ENCODE measurements at places on chromosomes 2 and 18. TPM values are rescaled to one million over a fixed set of nuclear protein-coding genes. Genes with fewer than 3 reads are reported as not detected.

DNA sequence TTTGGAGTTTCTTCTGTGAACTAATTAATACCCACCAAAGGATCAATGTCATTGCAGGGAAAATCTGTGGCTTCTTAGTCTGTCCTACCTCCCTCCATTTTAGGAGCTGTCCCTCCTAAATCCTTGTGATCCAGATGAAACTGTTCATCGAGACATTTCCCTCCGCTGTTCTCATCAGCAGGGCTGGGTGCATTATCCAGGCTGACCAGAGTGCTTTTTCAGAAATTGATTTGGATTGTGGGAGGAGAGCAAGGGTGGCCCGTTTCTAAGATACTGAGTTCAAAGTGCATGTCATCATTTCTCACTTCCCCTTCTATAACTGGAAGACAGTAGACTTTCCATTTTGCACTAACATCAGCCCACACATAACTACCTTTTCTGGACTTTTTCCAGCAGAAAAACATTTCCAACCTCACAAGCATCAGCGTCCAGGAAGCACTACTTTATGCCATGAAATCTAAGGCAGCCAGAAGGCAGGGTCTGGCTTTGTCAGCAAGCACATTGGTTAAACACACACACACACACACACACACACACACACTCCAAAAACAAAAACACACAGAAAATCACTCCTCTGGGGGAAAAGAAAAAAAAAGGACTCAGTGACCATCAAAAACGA, 94.1 kb downstream of the ANKRD44 start:
- H3K36me3 ChIP-seq, result peaks cover 11% of the 10 kb centered on the region
- peaks cover 83% of the 10 kb centered on the region for H3K4me1 ChIP-seq
- H3K27ac ChIP-seq, result peak overlapping the region; percentile 94
- no peak for DNase-seq
- peak overlapping the region; percentile 80 for H3K4me3 ChIP-seq
- no peaks in the 10 kb centered on the region for H3K27me3 ChIP-seq

Gene VAMP5
- total RNA-seq, result 31.7 TPM

Gene ADCYAP1
- total RNA-seq, result not detected

DNA sequence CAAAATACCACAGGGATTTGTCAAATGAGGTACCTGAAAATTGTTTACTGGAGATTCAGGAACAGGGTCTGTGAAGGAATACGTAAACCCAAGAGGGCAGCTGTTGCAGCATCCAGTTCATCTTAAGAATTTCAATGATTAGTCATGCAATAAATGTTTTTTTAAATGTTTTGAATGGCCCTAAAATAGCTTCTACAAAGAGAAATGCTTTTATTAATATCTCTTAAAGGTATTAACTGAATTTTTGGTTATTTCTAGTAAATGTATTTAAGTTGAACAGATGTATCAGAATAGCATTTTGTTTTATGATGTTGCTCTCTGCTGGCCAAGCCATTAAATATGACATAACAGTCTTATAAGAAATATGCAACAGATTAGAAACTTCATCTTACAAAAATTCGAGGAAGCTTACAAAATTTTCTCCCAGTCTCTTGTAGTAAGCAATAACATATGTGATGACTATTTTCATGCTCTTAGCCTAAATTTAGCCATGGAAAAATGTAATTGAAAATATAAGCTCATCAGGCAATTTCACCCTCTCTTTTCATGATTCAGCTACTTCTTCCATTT, 863.9 kb downstream of the SUCLG1 start:
- H3K27me3 ChIP-seq, result no peaks in the 10 kb centered on the region
- H3K36me3 ChIP-seq, result no peaks in the 10 kb centered on the region
- DNase-seq, result no peak
- no peaks in the 10 kb centered on the region for H3K4me1 ChIP-seq
- H3K27ac ChIP-seq, result no peak overlapping the region

DNA sequence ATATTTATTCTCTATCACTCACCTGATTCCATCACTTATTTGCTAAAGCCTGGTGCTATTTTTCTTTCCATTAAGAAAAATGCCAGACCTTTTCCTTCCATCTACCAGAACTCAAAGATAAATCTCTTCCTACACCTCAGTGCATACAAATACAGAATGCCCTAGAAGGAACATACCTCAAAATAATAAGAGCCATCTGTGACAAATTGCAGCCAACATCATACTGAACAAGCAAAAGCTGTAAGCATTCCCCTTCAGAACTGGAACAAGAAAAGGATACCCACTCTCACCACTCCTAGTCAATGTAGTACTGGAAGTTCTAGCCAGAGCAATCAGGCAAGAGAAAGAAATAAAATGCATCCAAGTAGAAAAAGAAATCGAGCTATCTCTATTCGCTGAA, 315.9 kb upstream of the UBE2E3 start:
- DNase-seq, result no peak
- no peaks in the 10 kb centered on the region for H3K36me3 ChIP-seq
- no peaks in the 10 kb centered on the region for H3K4me1 ChIP-seq

- peaks cover 25% of the 10 kb centered on the region for H3K36me3 ChIP-seq
- peaks cover 24% of the 10 kb centered on the region for H3K4me1 ChIP-seq
- no peaks in the 10 kb centered on the region for H3K27me3 ChIP-seq
- H3K27ac ChIP-seq, result no peak overlapping the region
- no peak overlapping the region for H3K4me3 ChIP-seq
- DNase-seq, result no peak
Measured at GRCh38 chr2:38871432-38871831, 4.3 kb downstream of the DHX57 start.

Gene CYP26B1
- total RNA-seq, result not detected

Gene MCFD2
- 51.0 TPM for total RNA-seq

GRCh38 chr2:152826581-152827279, 108.3 kb downstream of the ARL6IP6 start:
- no peaks in the 10 kb centered on the region for H3K27me3 ChIP-seq
- H3K36me3 ChIP-seq, result no peaks in the 10 kb centered on the region
- no peak overlapping the region for H3K4me3 ChIP-seq
- no peak overlapping the region for H3K27ac ChIP-seq
